ENCODE measurements at places on chromosomes 2 and 18. TPM values are rescaled to one million over a fixed set of nuclear protein-coding genes. Genes with fewer than 3 reads are reported as not detected.

Gene STON1
- total RNA-seq: 13.4 TPM

DNA sequence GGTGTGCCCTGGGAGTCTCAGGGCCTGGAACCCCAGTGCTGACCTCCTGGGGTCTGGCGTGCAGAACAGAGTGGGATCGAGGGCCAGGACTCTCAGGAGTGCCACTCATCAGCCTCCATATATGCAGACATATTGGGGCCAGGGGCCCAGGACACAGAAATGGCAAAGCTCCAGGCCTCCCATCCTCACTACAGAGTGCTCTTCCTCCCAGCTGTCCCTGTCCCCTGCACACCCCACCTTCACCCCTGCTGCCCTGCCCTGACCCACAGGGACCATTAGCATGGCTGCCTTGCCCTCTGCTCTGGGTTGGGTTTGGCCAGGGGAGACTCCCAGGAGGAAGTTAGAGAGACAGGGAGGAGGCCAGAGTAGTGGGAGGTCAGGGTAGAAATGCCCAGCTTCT, 2.8 kb downstream of the TEX51 start:
- H3K4me3 ChIP-seq: no peak overlapping the region
- no peaks in the 10 kb centered on the region for H3K27me3 ChIP-seq
- no peaks in the 10 kb centered on the region for H3K4me1 ChIP-seq
- no peak for DNase-seq
- no peaks in the 10 kb centered on the region for H3K36me3 ChIP-seq

Gene DES
- 23.9 TPM for total RNA-seq

GRCh38 chr2:71937396-71937795, 210.3 kb downstream of the CYP26B1 start:
- no peaks in the 10 kb centered on the region for H3K36me3 ChIP-seq
- no peak overlapping the region for H3K4me3 ChIP-seq
- no peaks in the 10 kb centered on the region for H3K4me1 ChIP-seq
- H3K27ac ChIP-seq: no peak overlapping the region

DNA sequence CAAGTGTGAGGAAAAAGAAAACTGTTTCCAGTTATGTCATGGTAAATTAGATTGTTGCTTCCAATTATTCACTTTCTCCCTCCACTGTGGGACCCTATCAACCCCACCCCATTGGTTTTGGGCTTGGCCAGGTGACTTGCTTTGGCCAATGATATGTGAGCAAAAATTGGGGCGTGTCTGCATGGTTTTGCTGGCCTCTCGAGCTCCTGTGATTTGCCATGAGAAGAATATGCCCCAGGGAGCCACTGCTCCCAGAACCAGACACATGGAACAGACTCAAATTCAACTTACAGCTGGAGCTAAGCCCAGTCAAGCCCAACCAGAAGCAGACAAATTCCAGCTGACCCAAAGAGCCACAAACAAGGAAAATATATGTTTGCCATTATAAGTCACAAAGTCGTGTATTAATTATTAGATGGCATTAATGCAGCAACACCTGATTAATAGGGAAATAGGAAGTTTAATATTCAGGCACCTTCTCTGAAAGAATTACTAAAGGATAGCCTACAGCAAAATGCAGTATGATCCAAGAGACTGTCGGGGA, 248.9 kb downstream of the ANAPC1 start:
- H3K36me3 ChIP-seq: no peaks in the 10 kb centered on the region
- H3K4me3 ChIP-seq: no peak overlapping the region
- DNase-seq: no peak

Gene GATA6
- total RNA-seq: 34.3 TPM

Gene DBI
- total RNA-seq: 179 TPM

Measured in lung (tissue), 17 donors.